ENCODE measurements at places on chromosomes 4 and X. TPM values are rescaled to one million over a fixed set of nuclear protein-coding genes. Genes with fewer than 3 reads are reported as not detected.

The KLHL13 gene
- polyA plus RNA-seq, result 2.3 TPM

The GPC4 gene
- 2.3 TPM for polyA plus RNA-seq

The RNF212 gene
- polyA plus RNA-seq, result 3.4 TPM

The NLGN3 gene
- polyA plus RNA-seq, result not detected

The ENPP6 gene
- polyA plus RNA-seq, result under 0.01 TPM

The ASMTL gene
- 21.0 TPM for polyA plus RNA-seq

The IL2 gene
- 0.15 TPM for polyA plus RNA-seq

The MAGEB1 gene
- not detected for polyA plus RNA-seq

The HSFX2 gene
- 0.39 TPM for polyA plus RNA-seq

The MGARP gene
- not detected for polyA plus RNA-seq

The ZNF595 gene
- polyA plus RNA-seq, result 4.2 TPM

The DOK7 gene
- 0.85 TPM for polyA plus RNA-seq

The GRIA3 gene
- polyA plus RNA-seq, result not detected

The PABPC1L2A gene
- polyA plus RNA-seq, result not detected

The STAG2 gene
- polyA plus RNA-seq, result 29.9 TPM

The CFP gene
- polyA plus RNA-seq, result 4.4 TPM

The HS3ST1 gene
- 3.7 TPM for polyA plus RNA-seq

The STPG2 gene
- not detected for polyA plus RNA-seq

The TRIM2 gene
- polyA plus RNA-seq, result 26.8 TPM

The ALPK1 gene
- polyA plus RNA-seq, result 4.2 TPM

The FATE1 gene
- not detected for polyA plus RNA-seq

The HHIP gene
- 1.6 TPM for polyA plus RNA-seq

The MYOZ2 gene
- 0.35 TPM for polyA plus RNA-seq

The GAGE12F gene
- polyA plus RNA-seq, result not detected

The ARR3 gene
- polyA plus RNA-seq, result not detected

The KIAA1210 gene
- not detected for polyA plus RNA-seq

The TCEAL2 gene
- 6.0 TPM for polyA plus RNA-seq

The TEC gene
- 2.5 TPM for polyA plus RNA-seq

The UNC5C gene
- polyA plus RNA-seq, result 1.0 TPM

The C4orf36 gene
- polyA plus RNA-seq, result 0.35 TPM

The GPRASP2 gene
- 1.2 TPM for polyA plus RNA-seq

The CD40LG gene
- polyA plus RNA-seq, result 2.6 TPM

The VCX2 gene
- polyA plus RNA-seq, result not detected

The ERAS gene
- polyA plus RNA-seq, result not detected

The QDPR gene
- 28.9 TPM for polyA plus RNA-seq

The KLHL34 gene
- polyA plus RNA-seq, result 1.5 TPM

The EOLA1 gene
- 34.2 TPM for polyA plus RNA-seq

The CFAP47 gene
- not detected for polyA plus RNA-seq

The STS gene
- 6.0 TPM for polyA plus RNA-seq

The APOOL gene
- polyA plus RNA-seq, result 3.0 TPM

The YIPF7 gene
- polyA plus RNA-seq, result not detected

The LPAR4 gene
- polyA plus RNA-seq, result 1.2 TPM

The HSFX4 gene
- polyA plus RNA-seq, result not detected

The FGF16 gene
- polyA plus RNA-seq, result 0.03 TPM

The PNMA5 gene
- polyA plus RNA-seq, result not detected

All from sigmoid colon (tissue), 7 donors.